ENCODE measurements at places on chromosomes 7 and 10.

DNA sequence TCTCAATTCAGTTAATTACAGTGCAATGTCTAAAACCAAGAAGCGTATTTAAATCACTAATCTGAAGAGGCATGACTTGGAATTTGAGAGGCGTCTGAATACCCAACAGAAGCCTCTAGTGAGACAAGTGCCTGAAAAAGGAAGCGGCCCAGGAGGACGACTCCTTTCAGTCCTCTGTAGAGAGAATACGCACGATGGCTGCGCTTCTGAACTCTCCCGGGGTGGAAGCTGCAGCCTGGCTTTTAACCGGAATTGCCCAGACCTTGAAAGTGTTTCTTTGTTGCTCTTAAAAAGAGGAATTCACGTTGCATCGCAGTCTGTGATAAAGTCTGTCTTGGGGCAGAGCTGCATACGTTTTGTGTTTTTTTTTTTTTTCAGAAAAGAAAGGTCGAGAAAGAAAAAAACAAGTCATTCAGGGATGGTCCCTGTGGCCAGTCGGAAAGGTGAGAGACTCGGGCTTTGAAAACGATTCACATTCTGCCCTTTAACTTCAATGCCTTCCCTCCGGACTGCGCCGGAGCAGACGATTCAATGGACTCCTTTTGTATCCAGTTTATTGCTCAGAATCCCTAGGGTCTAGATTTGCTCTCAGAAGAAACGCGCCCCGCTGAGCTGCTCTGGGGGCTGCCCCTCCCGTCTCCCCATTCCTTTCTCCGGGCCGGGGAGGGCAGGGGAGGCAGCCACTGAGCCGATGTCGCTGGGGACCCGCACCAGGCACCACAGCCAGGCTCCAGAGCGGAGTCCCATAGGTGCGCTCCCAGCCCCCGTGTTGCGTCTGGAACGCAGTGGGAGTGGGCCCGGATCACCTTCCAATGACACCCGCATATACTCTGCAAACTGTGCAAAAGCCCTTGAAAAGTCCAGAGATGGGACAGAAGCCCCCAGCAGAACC, 994 bp upstream of the PTF1A start:
- no peak for DNase-seq

GRCh38 chr10:131086094-131086493, 225.4 kb downstream of the TCERG1L start:
- no peak for DNase-seq

- no peak for DNase-seq
These were observed 137.2 kb downstream of the PHTF2 start for GRCh38 chr7:77935652-77936348.

DNA sequence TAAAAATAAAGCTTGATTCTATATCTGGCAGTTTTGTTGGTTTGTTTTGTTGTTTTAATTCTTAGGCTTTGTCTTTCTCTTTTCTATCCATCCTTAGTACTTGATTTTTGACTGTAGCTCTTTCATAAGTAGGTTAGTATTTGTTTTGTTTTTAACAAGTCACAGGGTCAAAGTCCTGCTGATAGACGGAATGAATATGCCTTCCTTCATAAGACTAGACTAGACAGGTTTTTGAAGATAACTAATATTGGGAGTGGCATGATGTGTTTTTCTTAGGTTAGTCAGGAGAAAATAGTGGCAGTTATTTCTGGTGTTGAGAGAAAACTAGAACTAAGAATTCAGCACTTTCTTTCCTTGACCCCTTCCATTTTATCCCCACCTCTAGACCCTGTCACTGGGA, 50.4 kb downstream of the CASD1 start:
- DNase-seq: no peak

- DNase-seq: no peak
These were observed 39.8 kb downstream of the ATOH7 start for GRCh38 chr10:68192113-68192512.

DNA sequence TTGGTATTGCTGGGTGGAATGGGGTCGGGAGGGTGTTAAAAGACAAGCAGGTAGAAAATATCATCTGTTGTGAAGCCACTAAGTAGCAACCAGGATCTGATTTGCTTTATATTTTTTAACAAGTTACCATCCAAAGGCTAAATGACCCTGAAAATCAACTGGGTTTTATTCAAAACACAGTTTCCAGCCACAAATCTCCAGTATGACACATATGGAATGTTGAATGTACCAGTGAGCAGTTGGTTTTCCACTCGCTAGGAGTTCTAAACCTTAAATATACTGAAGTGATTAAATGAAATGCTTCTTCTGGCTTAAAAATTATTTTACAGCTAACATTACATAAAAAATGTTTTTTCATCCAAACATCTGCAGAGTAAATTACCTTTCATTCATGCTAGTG, 112.5 kb downstream of the PDE1C start:
- no peak for DNase-seq

Measured in stimulated activated CD4-positive, alpha-beta T cell treated with anti-CD3 and anti-CD28 coated beads, Interleukin-15, amount 100 ng/mL, for 48 hours (primary cell).